ENCODE measurements at places on chromosomes 7 and 10.

GRCh38 chr10:79562135-79562756 is 2.0 kb upstream of the SFTPA2 start:
- DNase-seq = peak; percentile 77

DNA sequence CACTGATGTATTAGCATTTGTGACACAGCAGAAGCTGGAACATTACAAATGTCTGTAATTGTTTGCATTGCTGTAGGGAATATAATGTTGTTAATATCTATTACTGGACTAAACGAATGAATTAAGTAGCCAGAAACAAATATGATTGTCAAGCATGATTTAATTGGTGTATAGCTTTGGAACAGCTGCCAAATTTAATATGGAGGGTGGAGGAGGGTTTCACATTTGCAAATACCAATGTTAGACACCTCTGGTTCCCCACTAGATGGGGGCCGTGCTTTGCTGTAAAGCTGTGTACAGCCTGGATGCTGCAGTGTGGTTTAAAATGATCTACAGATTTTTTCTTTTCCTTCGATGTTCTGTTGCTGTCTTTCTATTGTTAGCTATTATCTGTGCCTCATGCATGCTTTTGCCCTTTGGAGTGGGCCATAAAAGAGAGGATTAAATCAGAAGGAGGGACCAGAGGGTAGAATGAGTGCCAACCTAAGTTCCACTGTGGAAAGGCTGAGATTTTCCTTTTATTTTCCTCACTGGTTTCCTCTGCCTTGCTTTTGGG is 23.1 kb downstream of the DNAJB9 start:
- peak; percentile 60 for DNase-seq

DNA sequence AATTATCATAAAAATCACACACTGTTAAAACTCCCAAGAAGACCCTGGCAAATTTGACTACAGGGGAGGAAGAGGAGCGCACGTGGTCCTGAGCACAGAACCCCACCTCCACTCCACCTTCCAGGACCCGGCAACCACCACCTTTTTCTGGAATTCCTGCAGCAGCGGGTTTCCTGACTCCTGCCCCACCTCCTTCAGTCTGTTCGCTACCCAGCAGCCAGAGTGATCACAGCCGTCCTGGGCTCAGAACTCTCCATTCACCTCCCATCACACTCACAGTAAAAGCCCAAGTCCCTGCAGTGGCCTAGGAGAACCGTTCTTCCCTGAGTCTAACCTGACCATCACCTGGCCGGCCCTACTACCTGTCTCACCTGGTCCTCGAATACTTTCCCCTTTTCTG is 107.4 kb upstream of the FAM204A start:
- DNase-seq = no peak

DNA sequence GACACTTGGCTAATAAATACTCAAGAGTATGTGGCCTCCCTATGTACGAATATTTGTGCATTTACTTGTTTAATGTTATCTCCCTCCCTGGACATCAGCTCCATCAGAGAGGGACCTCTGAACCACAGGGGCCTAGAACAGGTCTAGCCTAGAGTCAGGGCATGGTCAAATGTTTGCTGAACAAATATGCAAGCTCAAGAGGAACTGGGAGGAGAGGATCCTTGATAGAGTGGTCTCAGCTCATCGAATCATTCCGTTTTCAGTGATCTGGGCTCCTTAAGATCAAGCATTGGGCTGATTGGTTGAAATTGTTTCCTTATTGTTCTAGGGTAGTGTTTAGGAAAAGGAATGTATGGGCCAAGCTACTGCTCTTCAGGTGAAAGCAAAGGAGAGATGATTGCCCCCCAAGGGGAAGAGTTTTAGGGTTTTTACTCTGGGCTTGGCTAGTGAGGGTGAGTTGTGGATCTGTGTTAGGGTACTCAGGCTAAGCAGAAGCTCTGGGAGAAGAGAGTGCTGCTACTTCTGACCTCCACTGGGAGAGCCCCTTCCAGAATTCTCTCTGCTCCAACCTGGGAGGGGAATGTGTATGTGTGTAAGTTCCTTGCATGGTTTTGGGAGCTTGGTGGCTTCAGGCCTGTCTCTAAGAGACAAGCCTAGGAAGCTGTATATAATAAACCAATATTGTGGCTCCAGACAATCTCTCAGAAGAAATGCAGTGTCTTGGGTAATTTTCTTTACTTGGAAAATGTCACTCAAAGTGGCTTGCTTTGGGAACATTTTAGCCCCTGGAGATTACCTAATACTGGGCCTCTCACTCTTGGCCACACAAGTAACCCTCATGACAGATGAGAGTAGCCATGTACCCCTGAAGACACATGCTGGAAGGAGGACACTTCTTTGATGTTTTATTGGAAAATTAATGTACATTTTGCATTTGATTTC is 110.0 kb downstream of the EMX2 start:
- peak; percentile 10 for DNase-seq

DNA sequence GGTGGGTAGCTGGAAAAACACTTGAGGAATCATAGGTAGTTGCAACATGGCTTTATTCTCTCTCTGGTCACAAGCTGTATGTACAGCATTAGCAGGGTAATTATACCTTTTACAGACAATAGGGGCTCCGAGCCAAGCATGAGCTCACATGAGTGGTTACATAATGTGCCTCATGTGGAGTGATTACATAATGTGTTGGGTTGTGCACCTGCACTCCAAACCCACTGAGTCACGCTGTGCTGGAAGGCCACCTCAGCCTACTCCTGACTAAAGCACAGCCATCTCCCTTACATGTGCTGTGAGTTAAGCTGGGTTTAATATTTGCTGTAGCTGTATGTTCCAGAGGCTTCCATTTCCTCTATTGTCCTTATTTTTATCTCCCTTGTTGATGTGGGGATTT is 348.7 kb upstream of the SEMA3C start:
- peak; percentile 94 for DNase-seq

- no peak for DNase-seq
Observed at GRCh38 chr10:126135941-126136595, 239.7 kb downstream of the FANK1 start.

GRCh38 chr7:111150709-111151108 is 59.8 kb downstream of the LRRN3 start:
- DNase-seq = no peak

DNA sequence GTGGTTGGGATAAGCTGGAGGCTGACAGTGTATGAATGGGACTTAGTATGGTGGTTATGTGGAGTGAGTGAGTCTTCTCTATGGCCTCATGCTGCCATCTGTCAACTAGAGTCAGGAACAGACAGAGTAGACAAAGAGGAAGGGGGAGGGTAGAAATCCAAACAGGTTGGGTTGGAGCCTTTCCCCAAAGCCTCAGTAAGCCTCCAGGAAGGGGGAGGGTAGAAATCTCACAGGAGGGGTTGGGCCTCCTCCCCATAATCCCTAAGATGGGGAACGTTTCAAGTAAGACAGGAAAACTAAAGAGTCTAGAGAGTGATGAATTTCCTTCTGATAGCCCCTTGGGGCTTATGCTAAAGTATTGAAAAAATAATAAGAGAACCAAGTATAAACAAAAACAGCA is 2.0 kb upstream of the AKR1B15 start:
- DNase-seq = no peak
